Peyer's patch (tissue), 4 donors: ENCODE measurements at places on chromosomes 1 and 21.

- no peak for DNase-seq
Measured at GRCh38 chr1:217493290-217493689, 137.6 kb downstream of the GPATCH2 start.

- no peak for DNase-seq
Measured at GRCh38 chr1:211547710-211548109, 31.3 kb downstream of the SLC30A1 start.

DNA sequence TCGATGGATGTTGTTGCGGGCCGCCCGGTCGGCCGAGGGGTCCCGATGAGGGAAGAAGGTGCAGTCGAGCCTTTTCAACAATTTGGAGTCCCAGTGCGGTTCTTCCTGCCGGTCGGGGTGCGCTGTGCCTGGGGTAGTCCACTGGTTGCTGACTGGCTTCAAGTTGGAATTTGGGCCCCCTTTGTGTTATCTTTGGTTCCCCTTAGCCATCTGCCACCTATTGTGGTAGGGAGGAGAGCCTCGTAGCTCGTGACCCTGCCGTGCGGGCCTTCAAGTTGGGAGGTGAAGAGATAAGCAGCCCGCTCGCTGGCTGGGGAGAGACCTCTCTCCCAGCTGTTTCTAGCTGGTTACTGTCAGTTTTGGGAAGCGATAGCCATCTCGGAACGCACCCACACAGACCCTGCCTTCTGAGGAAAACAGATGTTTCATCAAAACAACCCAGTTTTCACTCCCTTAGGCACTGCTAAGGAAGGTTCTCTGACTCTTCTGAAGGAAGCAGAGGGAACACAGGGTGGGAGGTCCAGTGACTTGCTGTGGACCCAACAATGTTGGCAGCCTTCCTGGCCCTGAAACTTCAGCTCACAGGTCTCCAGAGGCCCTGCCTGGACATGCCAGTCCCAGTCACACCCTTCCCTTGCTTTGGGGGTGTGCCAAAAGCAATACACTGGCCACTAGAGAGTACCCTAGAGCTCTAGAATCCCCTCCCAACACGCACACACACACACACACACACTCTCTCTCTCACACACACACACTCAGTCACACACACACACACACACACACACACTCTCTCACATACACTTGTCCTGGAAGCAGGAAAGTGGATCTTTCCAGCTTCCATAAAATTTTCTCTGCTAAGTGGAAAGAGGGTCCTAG lies 1.0 kb downstream of the BTG2 start:
- DNase-seq = peak; percentile 70

GRCh38 chr21:45443595-45444181 lies 38.7 kb downstream of the COL18A1 start:
- no peak for DNase-seq

DNA sequence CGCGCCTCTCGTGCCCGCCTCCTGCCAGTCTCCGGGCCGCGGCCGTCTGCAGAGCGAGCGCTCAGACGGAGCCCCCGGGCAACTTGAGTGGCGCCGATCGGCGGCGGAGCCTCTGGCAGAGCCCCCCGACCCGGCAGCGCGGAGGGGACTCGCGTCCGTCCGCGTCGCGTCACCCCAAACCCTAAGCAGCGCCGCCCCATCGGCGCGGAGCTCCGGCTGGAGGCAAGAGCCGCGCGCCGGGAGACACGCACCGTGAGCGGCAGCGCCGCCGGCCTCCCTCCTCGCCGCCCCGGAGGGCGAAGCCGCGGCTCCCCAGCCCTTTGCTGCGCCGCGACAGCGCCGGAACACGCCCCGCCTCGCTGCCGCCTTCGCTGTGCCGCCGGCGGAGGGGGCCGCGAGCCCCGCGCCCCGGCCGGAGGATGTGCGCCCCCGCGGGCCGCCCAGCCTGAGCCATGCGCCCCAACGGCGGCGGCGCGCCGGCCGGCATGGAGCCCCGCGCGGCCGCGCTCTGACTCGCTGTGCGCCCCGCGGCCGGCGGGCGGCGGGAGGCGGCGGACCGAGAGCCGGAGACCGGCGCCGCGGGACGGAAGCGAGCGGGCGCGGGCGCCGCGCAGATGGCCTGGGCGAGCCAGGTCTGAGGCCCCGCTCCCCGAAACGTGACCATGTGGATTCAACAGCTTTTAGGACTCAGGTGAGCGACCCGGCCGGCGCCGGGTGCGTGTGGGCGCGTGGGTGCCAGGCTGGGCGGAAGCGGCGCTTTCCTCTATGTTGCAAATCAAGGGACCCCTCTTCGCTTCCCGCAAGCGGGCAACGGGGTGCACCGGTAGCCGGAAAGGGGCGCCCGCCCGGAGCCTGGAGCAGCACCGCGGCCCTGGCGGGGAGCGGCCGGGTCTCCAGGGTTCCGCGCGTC lies 610 bp downstream of the AJAP1 start:
- no peak for DNase-seq

GRCh38 chr1:145877923-145878486 lies 7.7 kb downstream of the ANKRD35 start:
- DNase-seq = no peak

GRCh38 chr1:1068517-1069055 lies 5.5 kb downstream of the RNF223 start:
- peak; percentile 91 for DNase-seq

DNA sequence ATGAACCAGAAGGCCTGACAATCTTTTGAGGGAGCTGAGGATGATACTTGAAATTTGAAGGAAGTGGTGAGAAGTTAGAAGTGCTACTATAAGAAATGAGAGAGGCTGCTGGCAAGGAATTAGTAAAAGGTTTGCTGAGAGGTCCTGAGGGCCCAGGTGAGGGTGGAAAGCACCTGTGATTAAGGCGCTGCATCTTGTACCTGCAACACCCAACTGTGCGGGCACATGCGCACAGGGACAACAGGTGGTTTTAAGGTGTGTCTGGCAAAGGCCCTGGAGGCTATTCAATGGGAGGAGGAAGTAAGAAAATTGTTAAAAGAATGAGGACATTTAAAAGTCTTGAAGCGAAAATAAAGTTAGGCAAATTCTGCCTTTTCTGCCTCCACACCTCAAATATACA lies 349.3 kb downstream of the RGS7 start:
- DNase-seq = no peak

DNA sequence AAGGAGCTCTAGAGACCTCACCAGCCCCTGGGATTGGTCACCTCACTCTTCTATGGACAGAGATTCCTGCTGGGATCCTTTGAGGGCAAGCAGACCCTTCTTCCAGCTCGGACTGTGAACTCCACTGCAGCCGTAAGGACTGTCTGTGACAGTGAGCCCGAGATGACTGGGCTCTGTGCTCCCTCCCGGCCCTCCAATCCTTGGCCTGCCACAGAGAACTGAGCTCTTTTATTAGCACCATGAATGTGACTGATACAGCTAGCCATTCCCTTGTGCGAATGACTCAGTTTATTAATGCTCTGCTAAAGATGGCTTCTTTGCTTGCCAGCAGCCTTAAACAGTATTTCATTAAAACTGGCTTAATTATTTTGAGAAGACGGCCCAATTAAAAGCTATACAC lies 194.6 kb upstream of the LMO4 start:
- no peak for DNase-seq

GRCh38 chr1:19336543-19336942 lies 24.4 kb downstream of the SLC66A1 start:
- DNase-seq = no peak

- no peak for DNase-seq
Measured at GRCh38 chr1:13605159-13605558, 21.5 kb downstream of the PDPN start.

- no peak for DNase-seq
Measured at GRCh38 chr1:235069176-235069575, 59.5 kb downstream of the TOMM20 start.

DNA sequence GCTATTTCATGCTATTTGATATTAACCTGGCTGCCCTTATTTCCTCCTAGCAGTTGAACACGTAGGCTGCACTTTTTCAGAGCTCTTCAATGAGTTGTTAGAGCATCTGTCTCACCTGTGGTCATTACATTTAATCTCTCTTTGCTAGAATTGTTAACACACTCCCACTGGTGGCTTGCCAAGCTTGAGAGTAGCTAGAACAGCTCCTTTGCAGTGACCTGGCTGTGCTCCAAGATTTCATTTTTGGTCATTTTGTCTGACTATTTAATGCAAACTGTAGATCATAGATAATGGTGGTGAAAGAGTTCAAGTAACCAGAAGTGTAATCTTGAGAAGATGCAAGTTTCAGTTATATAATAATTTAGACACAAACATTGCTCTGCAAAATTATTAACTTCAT lies 105.6 kb downstream of the LRRC7 start:
- DNase-seq = no peak

DNA sequence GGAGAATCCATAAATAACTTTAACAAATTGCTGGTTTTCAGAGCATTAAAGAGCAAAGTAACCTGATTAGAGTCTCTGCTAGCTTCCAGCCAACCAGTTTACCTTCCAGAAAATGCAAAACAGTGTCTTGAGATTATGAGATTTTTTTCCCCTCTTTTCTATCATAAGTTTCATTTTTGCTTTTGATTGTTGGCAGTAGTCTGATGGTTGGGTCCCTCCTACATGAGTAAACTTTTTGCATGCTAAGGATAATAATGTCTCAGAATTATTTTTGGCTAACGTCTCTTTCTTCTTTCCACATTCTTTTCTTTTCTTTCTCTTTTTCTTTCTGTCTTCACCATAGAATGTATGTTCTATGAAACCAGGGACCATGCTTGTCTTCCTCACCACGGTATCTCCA lies 6.3 kb upstream of the ADAMTS5 start:
- DNase-seq = no peak

DNA sequence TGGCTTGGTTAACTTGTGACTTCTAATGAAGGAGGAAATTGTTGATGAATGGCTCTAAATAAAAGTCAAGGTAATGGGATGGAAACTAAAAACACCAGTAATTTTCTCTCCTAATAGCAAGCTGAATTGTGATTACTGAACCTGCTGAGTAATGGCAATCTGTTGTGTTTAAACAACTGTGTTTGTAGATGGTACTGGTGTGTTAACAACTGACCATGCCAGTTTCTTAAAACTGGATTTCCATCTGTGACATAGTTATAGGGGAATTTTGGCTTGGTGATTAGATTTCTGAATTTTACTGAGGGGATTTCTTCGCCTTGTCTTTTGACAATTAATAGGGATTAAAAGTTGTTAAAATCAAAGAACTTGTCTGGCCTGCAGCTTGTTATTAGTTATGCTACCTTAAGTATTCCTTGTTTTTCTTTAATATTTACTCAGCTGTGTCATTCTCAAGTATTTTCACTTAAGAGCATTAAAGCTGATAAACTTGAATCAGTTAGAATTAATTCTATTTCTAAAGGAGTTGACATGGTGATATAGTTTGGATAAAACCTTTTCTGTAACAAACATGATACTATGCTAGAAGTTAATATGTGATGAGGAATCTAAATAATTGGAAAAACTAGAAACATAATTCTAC lies 7.9 kb upstream of the ERO1B start:
- no peak for DNase-seq
